ENCODE measurements at places on chromosomes 3 and 15. TPM values are rescaled to one million over a fixed set of nuclear protein-coding genes. Genes with fewer than 3 reads are reported as not detected.

IGSF11 gene
- 0.44 TPM for total RNA-seq

CCDC191 gene
- total RNA-seq = 4.2 TPM

IQCH gene
- total RNA-seq = 8.7 TPM

MKRN2OS gene
- 0.33 TPM for total RNA-seq

CYP8B1 gene
- not detected for total RNA-seq

SEC22A gene
- total RNA-seq = 67.2 TPM

SEMA7A gene
- 15.1 TPM for total RNA-seq

TRIM71 gene
- not detected for total RNA-seq

CHRD gene
- total RNA-seq = 2.6 TPM
